ENCODE measurements at places on chromosomes 1 and 21.

DNA sequence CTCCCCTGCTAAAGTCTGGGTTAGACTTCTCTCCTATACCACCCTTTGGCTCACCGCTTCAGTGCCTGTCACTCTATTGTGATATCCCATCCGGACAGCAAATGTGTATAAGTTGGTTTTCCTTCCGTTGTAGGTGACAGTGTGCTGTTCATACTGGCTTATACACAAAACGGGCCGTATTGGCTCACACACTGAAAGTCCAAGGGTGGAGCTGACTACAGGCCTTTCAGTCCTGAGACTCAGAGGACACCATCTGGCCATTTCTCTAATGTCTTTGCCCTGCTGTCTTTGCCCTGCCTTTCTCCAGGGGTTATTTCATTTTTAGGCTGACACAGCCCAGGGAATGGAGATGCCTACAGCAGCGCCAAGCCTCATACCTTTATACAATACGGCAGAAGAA is 90.7 kb downstream of the URB2 start:
- no peak for DNase-seq

DNA sequence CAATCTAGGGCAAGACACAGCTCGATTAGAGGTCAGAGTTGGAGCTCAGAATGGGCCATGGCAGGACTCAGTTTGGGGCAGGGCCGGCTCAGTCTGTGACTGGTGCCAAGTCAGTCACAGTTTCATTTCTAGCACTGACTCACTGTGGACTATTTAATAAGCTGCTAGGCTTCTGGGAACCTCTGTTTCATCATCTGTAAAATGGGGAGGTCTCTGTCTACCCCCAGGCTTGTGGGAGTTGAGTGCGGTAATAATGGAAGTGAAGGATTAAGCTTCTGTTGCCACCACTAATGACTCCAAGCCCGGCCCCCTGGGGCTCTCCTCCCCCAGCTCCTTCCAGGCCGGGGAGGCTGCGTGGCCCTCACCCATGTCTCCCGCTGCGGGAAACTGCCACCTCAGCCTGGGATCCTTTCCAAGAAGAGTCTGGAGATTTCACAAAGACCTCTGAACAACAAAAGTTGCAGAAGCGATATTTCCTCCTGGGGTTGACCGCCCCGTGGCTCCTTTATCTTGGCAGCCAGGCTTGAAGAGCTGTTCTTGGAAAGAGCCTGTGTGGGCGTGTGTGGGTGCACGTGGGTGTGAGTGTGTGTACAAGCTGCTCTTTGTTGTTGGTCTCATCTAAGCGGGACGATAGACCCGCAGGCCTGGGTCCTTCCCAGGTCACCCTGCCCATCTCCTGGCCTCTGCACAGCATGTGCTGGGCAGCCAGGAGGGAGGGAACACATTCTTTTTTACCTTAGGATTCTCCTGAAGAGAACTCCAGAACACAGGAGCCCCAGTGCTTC is 29.1 kb downstream of the KNCN start:
- DNase-seq, result no peak

DNA sequence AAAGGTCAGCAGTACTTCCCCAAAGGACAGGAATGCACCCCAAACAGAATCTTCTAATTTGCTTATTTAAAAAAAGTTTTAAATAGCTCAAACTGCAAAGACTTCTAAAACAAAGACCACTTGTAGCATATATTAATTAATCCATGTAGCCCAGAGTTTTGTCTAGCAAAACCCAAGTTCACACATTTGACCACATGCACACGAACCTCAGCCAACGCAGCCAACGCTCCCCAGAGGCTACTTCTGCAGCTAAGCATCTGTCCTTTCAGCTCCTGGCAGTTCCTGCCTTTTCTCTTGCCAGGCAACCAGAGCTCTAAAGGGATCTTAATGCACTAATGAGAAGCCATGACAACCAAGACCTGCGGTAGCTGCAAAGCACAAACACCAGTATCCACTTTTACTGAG is 89.6 kb downstream of the RERE start:
- DNase-seq, result no peak

DNA sequence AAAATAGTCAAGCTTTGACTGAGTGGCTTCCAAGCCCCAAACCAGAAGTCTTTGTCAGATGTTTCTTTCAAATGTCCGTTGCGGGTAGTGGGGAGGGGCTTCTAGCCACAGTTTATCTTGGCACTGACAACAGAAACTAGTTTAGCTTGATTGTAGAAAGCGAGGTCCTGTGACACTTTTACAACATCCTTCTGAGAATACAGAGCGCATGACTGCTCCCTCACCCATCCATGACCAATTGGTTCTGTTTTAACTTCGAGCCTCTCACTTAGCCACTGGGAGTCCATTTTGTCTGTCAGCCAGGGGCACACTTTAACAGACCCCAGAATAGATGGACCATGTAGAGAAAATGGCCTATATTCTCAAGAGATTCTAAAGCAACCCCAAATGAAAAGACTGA is 199.2 kb upstream of the ST6GALNAC5 start:
- DNase-seq, result no peak

GRCh38 chr1:41416552-41417334 is 55.5 kb downstream of the FOXO6 start:
- DNase-seq, result peak; percentile 72

- no peak for DNase-seq
Observed at GRCh38 chr1:54987427-54987826, 7.0 kb downstream of the TMEM61 start.

GRCh38 chr1:23574265-23574754 is 15.0 kb upstream of the ID3 start:
- DNase-seq, result no peak

DNA sequence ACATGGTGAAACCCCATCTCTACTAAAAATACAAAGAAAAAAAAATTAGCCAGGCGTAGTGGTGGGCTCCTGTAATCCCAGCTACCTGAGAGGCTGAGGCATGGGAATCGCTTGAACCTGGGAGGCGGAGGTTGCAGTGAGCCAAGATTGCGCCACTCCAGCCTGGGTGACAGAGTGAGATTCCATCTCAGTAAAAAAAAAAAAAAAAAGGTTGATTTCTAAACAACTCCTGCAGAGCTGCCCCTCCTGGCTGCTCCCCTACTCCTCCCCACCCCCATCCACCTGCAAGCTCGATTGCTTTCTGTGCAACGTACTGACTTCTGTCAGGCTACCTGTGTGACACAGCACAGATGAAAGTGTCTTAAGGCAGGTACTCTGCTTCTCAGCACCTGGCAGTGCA is 13.3 kb downstream of the ETV3L start:
- DNase-seq, result no peak

- no peak for DNase-seq
Observed at GRCh38 chr1:117795190-117795589, 134.2 kb downstream of the GDAP2 start.

- no peak for DNase-seq
Observed at GRCh38 chr1:210920258-210920657, 213.7 kb downstream of the KCNH1 start.

GRCh38 chr1:204087893-204088528 is 15.1 kb downstream of the SOX13 start:
- no peak for DNase-seq

GRCh38 chr1:180384286-180385005 is 117.9 kb downstream of the ACBD6 start:
- no peak for DNase-seq

- no peak for DNase-seq
Observed at GRCh38 chr1:229582011-229582694, 23.6 kb upstream of the ABCB10 start.

DNA sequence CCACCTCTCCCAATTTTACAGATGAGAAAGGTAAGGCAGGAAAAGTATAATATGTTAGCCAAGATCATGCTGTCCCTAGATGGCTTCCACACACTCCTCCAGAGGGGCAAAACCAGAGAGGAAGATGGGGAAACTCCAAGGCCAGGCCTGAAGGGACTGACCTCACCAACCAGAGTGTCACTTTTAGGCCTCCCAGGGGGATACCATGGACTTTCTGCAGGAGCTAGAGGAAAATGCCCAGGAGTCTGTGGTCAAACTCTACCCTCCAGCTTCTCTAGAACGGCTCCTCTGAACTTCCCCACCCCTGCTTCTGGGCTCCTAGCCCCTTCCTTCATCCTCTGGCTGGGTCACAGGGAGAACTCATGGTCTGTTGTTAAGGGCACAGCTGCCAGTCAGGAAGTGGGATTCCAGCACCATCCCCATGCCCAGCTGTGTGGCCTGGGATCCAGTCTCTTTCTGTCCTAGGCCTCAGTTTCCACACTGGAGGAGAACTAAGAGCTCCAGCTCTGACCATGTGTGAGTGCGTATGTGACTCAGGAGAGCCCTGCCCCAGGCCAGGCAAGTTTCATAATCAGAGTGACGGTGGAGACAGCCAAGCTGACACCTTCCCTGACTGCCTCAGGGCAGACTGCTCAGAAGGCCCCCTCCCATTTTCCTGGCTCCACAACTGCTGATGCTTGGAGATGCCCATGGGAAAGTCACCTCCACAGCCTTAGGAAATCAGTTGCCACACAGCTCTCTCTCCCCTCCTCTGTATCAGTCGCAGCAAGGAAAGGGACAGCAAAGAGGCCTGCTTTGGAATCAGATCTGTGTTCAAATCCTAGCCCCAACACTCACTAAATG is 1.9 kb downstream of the IGSF8 start:
- no peak for DNase-seq

DNA sequence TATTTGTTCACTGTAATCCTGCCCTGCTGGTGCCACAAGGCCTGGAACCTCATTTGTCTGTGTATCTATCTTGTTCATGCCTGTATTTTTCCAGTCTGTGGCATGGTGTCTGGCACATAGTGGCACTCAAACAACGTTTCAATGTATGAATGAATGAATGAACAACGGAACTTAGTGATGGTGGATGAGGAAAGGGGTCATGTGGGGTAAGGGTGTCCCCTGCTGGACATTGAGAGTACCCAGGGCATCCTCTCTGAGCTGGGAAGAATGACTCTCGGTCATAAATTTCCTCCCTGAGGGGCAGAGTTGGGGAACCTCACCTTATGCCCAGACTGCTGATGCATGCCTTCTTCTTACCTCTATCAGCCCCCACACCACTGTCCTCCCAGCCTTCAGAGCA is 18.9 kb upstream of the ZNF683 start:
- DNase-seq, result peak; percentile 62

GRCh38 chr1:202991112-202991511 is 16.1 kb upstream of the TMEM183A start:
- no peak for DNase-seq

DNA sequence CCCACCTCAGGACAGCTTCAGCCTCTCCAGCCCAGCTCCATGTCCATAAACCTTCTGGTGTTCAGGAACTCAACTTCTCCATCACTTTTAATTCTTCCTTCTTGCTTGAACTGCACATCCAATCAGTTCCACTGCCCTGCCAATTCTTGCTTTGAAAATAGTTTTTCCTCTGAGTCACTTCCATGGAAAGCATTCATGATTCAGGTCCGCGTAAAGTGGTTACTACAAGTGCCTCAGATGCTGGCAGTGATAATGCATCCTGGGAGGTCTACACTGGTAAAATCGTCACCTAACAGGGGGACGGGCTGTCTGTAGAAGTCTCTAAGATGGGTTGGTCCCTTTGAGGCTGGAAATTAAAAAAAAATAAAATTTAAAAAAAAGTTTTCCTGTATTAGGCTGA is 25.9 kb upstream of the RCAN1 start:
- peak; percentile 40 for DNase-seq

DNA sequence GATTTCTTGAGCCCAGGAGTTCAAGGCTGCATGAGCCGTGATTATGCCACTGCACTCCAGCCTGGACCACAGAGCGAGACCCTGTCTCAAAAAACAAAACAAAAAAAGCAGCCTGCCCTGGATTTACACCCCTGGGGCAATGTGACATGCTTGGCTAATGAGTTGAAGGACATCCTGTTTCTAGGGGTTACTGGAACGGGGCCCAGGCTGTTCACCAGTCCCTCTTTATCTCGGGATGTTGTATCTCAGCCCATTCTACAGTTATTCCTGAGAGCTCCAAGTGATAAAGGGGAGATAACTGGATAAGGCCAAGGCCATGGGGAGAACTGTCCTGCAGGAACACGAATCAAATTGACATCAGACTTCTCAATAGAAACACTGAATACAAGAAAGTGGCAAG is 21.7 kb upstream of the S100A2 start:
- no peak for DNase-seq

GRCh38 chr1:32263744-32264143 is 12.7 kb downstream of the LCK start:
- no peak for DNase-seq
